ENCODE measurements at places on chromosomes 6 and 20. TPM values are rescaled to one million over a fixed set of nuclear protein-coding genes. Genes with fewer than 3 reads are reported as not detected.

DNA sequence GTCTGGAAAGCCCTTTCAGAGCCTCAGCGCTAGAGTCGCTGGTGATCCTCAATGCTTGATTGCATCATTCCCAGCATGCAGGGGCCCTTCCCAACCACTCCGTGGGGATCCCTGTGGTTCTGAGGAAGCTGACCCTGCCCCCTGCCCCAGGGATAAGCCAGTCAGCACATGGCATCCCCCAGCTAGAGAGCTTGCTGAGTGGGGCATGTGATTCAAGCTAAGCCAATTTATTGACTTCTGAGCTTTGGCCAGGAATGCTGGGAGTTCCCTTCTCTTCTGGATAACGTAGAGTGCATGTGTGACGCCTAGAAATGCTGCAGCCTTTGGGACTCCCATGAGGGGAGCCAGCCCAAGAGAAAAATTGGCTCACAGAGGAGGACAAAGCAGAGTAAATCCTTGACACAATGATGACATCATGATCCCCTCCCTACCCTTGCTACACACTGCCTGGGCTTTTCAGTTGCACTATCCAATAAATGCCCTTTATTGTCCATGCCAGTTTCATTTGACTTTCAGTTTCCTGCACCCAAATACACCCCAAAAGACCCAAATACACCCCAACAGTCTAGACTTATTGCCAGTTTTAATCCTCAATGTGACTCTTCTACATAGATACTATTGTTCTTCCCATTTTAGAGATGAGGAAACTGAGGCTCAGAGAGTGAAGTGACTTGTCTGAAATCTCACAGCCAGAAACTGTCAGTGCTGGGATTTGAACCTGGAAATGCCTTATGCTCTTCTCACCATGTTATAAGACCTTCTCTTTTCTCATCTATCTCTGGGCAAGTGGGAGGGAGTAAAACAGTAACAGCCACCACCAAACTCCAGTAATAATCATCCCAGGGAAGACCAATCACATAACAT, 34.3 kb downstream of the KCNB1 start:
- DNase-seq: peak; percentile 76

DNA sequence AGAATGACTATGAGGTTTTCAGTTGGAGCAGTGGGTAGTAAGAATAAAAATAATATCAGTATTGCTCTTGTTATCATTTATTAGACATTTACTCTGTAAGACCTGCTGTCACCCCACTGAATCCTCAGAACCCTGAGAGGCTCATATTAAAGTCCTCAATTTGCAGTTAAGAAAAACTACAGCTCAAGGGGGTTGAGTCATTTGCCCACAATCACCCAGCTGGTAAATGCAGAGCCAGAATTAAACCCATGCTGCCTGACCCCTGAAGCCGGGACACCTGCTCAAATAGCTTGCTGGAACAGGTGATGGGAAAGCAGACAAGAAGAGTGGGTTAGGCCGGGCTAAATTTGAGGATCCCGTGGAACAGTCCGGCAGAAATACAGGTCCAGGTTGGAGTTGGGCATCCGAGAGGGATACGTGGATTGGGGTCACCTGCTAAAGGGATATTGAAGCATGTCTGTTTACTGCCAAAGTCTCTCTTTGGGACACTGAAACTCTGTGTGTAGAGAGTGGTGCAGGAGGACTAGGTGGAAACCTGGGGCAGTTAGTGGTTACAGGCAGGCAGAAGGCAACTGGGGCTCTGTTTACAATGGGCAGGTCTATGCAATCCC, 344.1 kb downstream of the CDC5L start:
- no peak for DNase-seq

DNA sequence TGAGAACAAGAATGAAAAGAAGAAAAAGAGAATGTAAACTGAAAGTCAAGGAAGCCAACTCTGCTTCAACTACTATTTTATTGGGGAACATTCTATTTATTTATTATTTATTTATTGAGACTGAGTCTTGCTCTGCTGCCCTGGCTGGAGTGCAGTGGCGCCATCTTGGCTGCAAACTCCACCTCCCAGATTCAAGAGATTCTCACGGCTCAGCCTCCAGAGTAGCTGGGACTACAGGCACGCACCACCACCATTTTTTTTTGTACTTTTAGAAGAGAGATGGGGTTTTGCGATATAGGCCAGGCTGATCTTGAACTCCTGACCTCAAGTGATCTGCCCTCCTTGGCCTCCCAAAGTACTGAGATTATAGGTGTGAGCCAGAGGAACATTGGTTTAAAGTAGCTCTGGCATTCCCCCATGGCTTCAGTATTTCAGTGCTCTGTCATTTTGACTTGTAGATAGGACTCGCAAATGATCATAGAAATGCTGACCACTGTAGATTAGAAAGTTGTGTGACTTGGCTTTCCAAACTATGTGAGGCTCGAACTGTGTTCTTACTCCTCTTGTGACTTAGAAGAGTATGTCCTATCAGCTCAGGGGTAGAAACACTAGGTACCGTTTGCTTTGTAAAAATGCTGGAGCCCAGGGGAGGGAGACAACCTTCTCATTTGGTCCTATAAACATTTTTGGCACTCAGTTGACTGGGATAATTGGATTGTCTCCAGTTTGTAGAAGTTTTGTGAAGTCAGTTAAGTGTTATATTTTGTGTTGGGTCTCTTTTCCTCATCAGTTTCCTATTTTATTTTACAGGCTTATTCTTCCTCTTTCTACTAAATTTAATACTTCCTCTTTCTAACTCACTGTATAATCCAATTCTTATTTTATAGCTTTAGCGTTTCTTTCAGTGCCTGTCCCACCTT, 544.9 kb upstream of the CITED2 start:
- DNase-seq: peak; percentile 40

GRCh38 chr6:75213112-75213511, 7.3 kb upstream of the COL12A1 start:
- DNase-seq: peak; percentile 27

DNA sequence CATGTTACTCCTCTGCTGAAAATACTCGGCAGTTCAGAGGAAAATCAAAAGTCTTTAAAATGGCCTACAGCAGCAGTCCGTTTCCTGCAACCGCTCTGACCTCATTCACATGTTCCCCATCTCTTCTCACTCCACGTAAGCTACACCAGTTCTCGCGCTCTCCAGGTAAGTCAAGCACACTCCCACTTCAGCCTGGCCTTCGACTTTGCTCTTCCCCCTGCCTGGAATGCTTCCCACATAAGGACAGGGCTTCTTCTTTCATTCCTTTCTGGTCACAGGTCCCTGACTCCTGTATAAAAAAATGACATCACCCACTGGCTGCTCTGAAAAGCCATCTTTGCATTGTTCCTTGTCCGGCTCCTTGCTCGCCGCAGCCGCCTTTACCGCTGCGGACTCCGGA, 42.7 kb downstream of the MGME1 start:
- no peak for DNase-seq

GRCh38 chr6:133632206-133632605, 256.7 kb upstream of the TCF21 start:
- DNase-seq: no peak

- DNase-seq: peak; percentile 48
Observed at GRCh38 chr6:24891004-24891403, 44.8 kb downstream of the RIPOR2 start.

The FOXC1 gene
- polyA plus RNA-seq: 2.8 TPM

The ULBP1 gene
- polyA plus RNA-seq: 0.25 TPM

The TMEM170B gene
- polyA plus RNA-seq: 4.6 TPM

The FAM210B gene
- 39.9 TPM for polyA plus RNA-seq

The POPDC3 gene
- 69.8 TPM for polyA plus RNA-seq

The PRICKLE4 gene
- 2.8 TPM for polyA plus RNA-seq

The LPA gene
- 0.10 TPM for polyA plus RNA-seq

All from muscle of leg (tissue), 16 donors.